NCI-H460 (cell line): ENCODE measurements at places on chromosomes 4 and X.

DNA sequence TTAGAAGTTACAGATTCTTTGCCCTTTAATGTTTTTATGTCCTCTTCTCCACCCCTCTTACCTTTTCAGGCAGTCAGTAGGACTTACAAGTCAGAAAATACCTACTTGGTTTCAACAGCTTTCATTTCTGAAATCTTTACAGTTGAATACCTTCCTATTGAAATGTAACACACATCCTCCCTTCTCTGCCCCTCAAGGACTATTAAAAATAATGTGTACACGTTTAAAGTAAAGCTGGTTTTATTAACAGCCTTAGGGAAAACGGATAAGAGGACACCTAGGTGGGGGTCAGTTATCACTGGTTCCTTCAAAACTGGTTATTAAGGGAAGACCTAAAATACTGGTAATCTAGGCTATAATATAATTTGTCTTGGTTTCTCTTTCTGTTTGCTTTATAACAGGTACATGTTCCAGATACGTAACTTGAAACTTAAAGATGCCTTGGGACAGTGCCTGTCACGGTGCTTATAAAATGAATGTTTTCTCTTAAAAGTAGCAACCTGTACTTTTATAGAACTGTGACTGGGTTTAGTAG, 1.8 kb downstream of the CCSER1 start:
- DNase-seq, result no peak

DNA sequence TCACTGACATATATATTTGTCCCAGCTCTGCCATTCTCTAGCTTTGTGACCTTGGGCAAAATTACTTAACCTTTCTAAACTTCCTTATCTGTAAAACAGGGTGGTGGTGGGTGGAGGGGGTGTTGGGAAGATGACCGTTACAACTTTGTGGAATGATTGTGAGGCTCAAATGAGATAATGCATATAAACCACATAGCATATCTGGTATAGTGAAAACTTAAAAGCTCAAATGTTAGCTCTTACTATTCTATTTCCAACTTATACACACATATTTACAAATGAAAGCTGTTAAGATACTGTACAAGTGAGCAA, 52.9 kb upstream of the HPRT1 start:
- no peak for DNase-seq

- DNase-seq, result no peak
Observed at GRCh38 chrX:112254896-112255295, 172.3 kb upstream of the TRPC5 start.

GRCh38 chr4:2226261-2226660, 15.7 kb downstream of the HAUS3 start:
- no peak for DNase-seq

DNA sequence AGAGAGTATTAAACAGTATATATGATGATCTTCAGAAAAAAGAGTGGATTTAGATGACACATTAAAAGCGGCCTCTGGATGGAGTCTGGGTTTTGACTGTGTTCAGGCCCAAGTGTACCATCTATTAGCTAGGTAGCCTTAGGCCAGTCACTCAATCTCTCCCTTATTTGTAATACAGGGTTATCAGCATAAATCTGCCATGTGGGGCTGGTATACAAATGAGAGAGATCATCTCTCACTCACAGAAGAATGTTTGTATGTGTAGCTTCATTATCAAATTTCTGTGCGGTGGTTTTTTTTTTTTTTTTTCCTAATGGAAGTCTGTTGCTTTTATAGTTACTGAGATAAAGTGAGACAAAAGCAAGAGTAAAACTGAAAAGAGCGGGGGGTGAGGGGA, 12.7 kb downstream of the SLC2A9 start:
- DNase-seq, result no peak
